Stimulated activated CD8-positive, alpha-beta memory T cell treated with anti-CD3 and anti-CD28 coated beads, Interleukin-7, amount 100 ng/mL, for 1 hour (primary cell): ENCODE measurements at places on chromosomes 6 and 20.

GRCh38 chr6:44263354-44264100 lies 1.8 kb downstream of the NFKBIE start:
- no peak for DNase-seq

DNA sequence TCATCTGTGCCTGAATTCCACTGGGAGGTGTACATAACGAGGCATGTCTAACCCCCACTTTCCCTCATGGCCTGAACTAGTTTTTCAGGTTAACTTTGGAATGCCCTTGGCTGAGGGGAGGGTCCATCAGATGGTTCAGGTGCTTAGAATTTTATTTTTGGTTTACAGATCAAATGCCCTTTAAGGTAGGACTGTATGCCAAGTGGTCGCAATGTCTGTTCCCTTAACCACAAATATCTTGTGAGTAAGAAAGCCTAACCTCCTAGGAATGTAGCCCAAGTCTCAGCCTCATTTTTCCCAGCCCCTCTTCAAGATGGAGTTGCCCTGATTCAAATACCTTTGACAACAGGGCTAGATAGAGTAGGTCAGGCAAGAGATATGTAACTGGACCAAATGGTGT lies 78.4 kb downstream of the RNASET2 start:
- DNase-seq = no peak

GRCh38 chr6:7507600-7507999 lies 33.9 kb upstream of the DSP start:
- DNase-seq = no peak

DNA sequence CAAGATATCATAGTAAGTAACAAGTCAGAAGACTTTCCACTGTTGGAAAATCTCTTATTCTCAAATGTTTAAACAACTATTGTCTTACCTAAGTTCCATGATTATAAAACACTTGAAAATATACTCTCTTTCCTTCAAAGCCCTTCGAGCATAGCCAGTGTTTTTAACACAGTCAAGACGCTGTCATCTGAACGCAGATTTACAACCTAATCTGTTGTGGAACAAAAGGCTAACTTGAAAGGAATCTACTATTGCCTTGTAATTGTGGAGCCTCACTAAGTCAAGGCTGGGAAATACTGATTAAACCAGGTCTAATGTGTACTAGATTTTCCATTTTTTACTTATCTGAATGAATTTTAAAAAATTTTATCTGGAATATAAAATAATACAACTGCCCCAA lies 205.8 kb downstream of the TRDN start:
- DNase-seq = no peak
